GM04504 (cell line): ENCODE measurements at places on chromosomes 13 and 19.

GRCh38 chr13:76792731-76793347 is 93.4 kb downstream of the KCTD12 start:
- peak; percentile 47 for DNase-seq

DNA sequence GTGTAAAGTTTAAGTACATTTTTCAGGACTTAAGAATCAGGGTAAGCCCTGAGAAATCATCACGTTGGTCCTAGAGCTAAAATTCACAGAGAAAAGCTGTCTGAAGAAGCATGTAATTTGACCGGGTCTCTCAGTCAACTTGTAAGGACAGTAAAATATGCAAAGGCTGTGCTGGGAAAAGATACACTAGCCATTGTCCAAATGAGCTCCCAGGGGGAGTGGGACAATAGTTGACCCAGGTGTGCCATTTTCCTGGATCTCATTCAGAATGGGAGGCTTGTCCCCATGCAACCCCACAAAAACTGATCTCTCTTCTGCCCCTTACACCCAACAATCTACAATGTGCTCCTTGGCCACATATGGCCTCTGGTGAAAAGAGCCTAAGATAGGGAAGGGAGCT is 437.9 kb downstream of the KLF12 start:
- no peak for DNase-seq

- DNase-seq, result no peak
Observed at GRCh38 chr13:30835442-30835841, 70.6 kb upstream of the MEDAG start.

DNA sequence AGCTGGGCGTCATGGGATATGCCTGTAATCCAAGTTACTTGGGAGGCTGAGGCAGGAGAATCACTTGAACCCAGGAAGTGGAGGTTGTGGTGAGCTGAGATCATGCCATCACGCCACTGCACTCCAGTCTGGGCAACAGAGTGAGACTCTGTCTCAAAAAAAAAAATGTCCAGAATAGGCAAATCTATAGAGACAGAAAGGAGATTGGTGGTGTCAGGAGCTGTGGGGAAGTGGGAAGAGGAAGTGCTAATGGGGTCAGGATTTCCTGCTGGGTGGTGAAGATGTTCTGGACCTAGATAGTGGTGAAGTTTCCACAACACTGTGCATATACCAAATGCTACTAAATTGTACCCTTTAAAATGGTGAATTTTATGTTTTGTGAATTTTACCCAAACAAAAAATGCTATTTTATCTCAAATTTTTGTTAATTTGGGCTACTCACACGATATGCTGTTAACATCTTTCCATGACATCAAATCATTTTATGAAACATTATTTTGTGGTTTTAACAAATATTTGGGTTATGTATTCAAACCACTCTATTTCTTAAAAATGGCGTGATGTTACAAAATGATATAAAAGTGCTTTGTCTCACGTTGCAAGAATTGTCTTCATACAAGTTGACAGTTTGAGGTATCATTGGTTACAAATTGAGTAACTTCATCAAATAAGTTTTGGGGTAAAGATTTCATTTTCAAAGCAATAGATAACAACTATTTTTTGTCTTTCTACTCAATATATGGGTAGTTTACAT is 7.4 kb upstream of the CYP4F3 start:
- no peak for DNase-seq

DNA sequence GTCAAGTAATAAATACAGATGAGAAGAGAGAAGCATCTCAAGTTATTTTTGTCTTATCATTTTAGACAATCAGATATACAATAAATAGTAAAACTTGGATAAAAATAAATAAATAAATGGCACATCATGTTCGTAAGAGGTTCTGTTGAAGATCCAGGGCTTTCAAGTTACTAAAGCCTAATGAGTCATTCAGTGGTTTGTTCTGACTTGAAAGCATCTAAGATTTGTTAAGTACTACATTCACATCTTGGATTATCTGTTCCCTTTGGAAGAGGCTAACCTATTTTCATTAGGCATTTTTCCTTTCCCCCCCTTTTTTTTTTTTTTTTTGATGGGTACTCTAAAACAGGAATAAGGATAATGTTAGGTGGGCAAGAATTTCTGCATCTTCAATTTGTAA is 429.3 kb downstream of the PCDH20 start:
- DNase-seq, result no peak

DNA sequence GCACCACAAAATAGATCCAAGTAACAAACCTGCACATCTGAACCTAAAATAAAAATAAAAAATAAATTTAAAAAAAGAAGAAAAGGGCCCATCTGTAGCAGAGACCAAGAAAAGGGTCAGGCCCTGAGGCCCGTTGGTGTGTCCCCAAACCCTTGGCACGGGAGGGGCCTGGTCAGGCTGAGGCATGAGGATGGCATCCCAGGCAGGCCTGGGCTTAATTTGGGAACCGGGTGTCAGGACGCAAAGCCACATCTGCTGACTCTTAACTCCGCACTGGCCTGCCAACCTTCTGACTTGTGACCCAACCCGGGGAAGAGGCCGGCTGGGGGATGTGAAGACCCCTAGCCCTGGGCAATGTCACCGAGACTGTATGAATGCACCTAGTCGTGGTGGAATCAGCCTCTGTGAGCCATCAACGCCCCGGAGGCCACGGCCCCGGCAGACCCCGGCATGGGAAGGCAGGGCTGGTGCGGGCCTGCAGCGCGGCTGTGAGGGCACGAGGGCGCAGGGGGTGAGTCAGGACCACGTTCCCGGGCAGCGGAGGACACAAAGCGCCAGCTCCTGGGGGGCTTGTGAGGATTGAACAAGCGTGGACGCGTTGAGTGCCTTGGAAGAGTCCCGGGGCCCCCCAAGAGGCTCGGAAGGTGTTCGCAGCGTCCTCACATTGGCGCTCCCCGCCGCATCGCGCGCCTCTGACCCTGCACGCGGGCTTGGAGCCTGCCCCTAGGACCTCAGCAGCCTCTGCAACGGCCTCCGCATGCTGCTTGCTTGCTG is 38.2 kb downstream of the ATP12A start:
- DNase-seq, result no peak

GRCh38 chr19:18672044-18672451 is 11.4 kb upstream of the CRTC1 start:
- DNase-seq, result no peak

DNA sequence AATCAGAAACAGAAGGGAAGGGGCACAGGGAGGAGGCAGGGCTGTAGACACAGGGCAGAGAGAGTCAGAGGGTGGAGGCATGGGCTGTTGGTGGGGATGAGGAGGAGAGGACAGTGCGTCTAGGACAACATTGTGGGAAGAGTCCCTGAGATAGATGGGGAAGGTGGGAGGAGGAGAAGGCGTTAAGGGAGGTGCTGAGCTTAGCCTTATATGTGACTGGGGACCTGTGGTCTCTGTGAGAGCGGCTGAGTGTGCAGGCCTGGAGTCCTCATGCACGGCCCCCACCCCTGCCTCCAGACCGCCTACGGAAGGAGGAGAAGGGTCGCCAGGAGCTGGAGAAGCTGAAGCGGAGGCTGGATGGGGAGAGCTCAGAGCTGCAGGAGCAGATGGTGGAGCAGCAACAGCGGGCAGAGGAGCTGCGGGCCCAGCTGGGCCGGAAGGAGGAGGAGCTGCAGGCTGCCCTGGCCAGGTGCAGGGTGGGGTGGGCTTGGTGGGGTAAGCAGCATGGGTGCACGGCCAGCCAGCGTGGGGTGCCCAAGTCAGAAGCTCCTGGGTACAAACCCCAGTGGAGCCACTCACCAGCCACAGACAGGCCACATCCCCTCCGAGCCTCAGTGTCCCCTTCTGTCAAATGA is 56.8 kb downstream of the KCNC3 start:
- DNase-seq, result no peak

DNA sequence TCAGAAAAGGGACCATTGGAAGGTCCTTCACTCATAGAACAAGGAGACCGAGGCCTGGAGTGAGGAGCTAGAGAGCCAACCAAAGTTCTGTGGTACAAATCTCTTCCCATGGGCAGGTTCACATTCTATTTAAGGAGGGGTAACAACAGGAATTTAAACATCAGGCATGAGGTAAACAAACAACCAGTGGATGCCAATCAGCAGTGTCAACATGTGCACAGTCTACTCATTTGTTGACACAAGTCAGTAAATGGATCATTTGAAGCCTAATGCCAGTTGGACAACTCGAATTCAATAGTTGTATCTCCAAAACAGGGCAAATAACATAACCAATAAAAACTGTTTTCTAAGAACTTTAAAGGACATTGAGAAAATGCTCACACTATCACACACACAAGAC is 6.3 kb upstream of the DOCK9 start:
- no peak for DNase-seq

DNA sequence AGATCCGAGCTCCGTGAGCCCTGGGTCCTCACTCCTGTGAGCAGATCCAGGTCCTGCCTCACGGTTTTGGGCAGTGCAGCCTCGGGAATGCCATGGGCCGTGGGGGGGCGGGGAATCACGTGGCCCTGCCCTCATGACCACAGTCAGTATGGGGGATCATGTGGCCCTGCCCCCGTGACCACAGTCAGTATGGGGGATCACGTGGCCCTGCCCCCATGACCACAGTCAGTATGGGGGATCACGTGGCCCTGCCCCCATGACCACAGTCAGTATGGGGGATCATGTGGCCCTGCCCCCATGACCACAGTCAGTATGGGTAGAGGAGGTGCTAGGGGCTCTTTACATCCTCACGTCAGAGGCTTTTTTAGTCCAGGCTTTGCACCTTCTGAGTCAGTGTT is 64.3 kb upstream of the F7 start:
- no peak for DNase-seq

GRCh38 chr19:2282062-2282861 is at the start of gene PEAK3:
Gene PEAK3 (minus strand): TSS chr19:2282175. CDS start chr19:2280931, 1,244 bp downstream.
- DNase-seq, result no peak

DNA sequence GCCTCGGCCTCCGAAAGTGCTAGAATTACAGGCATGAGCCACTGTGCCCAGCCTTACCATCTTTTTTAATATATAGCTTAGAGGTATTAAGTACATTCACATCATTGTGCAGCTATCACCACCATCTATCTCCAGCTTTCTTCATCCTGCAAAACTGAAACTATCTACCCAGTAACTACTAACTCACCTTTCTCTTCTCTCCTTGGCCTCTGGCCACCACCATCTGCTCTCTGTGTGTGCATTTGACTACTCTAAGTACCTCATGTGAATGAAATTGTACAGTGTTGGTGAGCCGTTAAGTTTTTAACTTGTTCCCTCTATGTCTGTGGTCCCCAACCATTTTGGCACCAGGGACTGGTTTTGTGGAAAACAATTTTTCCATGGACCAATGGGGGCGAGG is 56.1 kb downstream of the CDK8 start:
- DNase-seq, result no peak

DNA sequence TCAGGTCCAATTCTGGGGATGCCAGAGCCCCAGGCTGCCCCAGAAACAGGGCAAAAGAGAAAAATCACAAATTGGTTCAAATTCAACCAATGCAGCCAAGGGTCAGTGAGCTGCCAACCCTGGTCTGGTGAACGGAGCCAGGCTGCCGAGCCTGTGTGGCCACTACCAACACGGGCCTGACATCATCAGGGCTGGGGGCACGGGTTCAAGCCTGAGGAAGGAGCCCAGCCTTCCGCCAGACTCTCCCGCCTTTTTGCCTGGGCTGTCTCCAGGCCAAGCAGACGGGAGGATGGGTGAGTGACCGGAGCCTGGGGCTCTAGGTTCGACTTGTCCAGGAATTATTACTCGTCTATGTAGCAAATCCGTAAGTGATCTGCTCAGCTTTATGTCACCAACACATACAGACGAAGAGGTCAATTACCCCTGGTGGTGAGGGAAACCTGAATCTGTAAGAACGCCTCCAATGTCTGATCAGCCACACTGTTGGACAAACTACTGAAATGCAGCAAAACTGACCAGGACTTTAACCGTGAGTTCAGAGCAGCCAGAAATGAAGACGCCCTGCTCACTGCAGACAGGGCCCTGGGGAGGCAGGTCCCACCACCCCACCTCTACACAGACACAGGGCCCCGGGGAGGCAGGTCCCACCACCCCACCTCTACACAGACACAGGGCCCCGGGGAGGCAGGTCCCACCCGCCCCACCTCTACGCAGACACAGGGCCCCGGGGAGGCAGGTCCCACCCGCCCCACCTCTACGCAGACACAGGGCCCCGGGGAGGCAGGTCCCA is 31.8 kb downstream of the RAB20 start:
- no peak for DNase-seq

DNA sequence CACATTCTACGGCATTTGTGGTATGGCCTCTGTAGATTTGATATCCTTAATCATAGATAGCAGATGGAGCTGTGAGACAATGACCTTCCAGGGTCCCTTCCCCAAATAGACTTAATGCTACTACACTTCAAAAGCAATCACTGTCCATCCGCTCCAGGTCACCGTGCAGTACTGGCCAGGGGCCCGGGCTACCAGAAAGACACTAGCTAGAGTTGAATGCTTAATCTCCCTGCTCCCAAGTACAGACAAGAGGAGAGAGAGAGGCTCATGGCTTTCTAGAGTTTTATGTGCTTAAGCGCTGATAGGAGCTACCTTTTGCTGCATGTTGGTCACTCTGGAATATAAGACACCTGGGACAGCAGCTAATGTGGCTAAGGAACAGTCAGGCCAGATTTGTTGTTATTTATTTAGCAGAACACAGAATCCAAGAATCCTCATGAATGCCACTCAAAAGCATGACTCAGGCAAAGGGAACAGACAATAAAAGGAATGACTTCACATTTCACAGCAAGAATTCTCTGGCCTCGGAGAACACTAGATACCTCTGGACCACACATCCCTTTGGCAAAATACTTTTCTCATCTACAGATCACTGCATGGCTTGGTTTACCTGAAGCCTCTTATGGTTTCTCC is 165.0 kb downstream of the LACC1 start:
- DNase-seq, result peak; percentile 7

DNA sequence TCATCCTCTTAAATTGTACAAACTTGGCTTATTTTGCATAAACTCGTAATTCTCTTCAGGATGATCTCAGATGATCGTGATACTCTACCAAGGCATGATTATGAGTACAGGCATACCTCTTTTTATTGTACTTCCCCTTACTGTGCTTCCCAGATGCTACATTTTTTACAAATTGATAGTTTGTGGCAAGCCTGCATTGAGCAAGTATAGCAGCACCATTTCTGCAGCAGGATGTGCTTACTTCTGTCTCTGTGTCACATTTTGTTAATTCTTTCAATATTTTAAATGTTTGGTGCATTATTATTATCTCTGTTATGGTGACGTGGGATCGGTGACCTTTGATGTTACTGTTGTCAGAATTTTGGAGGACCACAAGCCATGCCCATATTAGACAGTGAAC is 752.3 kb downstream of the PCDH9 start:
- peak; percentile 31 for DNase-seq

- no peak for DNase-seq
Observed at GRCh38 chr13:48866249-48866648, 109.5 kb upstream of the FNDC3A start.

- no peak for DNase-seq
Observed at GRCh38 chr19:8567522-8568172, 9.6 kb downstream of the MYO1F start.

GRCh38 chr13:104571161-104571892 is 1505.1 kb upstream of the SLC10A2 start:
- no peak for DNase-seq

GRCh38 chr19:3411636-3412035 is 45.3 kb downstream of the NFIC start:
- DNase-seq, result no peak

DNA sequence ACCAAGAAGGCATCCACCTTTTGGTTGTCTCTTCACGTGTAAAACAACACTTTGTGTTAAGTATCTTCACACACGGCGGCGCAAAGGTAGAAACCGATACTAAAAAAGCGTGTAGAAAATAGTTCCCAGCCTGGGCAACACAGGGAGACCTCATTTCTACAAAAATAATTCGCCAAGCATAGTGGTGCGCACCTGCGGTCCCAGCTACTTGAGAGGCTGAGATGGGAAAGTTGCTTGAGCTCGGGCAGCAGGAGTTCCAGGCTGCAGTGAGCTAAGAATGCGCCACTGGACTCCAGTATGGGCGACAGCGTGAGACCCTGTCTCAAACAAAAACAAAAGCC is 573 bp upstream of the ERCC5 start:
- DNase-seq, result no peak
